Sciatic nerve (tissue), 2 donors: ENCODE measurements at places on chromosomes 6 and 20.

GRCh38 chr6:107811591-107812218, 12.4 kb downstream of the SCML4 start:
- DNase-seq: no peak

DNA sequence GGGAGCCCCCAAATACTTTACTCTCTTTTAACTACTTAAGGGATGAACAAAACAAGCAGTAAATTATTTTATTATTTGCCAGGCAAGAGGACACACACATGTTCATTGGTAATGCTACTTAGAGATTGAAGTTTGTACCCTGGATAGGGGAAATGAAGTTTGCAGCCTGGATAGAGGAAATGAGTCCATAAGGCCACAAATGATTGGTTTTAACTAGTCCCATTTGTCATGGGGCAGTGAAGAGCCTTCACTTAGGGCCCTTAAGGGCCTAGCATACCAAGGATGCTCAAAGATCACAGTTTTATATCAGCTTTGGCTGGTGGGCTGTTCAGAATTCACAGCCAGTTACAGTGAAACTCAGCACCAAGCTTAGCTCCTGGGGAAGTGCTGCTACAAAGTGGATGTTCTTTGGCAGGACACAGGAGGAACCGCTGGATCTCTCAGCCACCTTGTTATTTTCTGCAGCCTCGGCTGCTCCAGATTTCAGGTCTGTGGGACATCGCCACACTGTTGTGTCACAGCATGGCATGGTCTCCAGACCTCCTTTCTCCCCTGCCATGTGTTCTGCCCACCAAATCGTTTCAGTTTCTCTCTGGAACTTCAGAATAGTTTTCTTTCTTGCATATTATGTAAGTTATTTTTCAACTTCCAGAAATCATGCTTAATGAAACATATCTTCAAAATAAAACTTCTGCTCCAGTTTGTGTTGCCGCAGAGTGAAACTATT, 41.8 kb downstream of the NCOA7 start:
- DNase-seq: no peak

- peak; percentile 65 for DNase-seq
These were observed 159.9 kb downstream of the OR2B2 start for GRCh38 chr6:27752038-27752885.

GRCh38 chr20:18921291-18921690, 107.7 kb downstream of the SCP2D1 start:
- no peak for DNase-seq

- no peak for DNase-seq
These were observed 2.4 kb upstream of the GNMT start for GRCh38 chr6:42958125-42958524.

GRCh38 chr6:45419571-45420082, 41.9 kb upstream of the SUPT3H start:
- peak; percentile 74 for DNase-seq

DNA sequence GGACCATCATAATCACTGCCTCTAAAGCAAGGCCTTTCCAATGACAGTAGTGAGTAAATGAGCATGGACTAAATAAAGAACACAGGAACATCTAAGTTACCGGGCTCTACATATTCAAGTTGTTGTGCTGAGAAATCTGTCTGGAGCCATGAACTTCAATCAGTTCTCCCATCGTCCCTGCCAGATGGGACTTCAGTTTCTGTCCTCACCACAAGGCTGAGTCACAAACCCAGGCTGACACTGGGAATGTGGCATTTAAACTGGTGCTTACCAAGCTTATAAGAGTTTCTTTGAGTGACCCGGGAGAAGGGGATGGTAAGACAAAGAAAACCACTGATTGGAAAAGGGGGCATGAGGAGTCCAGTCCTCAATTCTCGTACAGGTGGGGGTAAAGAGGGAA, 497.0 kb downstream of the MAFB start:
- DNase-seq: no peak

DNA sequence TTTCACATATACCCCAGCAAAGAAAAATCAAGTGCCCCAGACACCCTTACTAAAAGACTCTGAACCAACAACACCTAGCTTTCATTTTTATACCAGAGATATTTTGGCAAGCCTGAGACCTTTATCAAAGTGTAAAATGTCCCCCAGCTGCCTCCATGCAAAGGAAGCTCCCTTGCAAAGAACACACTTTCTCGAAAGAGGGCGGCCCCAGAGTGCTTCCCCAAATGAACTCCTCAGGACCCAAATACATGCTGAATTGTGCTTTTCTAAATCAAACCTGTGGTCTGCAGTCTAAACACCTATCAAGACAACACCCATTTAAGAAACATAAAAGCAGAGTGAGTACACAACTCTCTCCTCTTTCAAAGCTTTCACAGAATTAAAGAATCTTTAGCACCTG, 490 bp downstream of the IPCEF1 start:
- DNase-seq: no peak

- DNase-seq: no peak
These were observed 95.9 kb upstream of the EMILIN3 start for GRCh38 chr20:41462372-41463161.

- no peak for DNase-seq
These were observed 149.7 kb downstream of the KIF16B start for GRCh38 chr20:16423311-16424212.
